EH (cell line): ENCODE measurements at places on chromosomes 5 and 9.

- DNase-seq, result no peak
Measured at GRCh38 chr9:134653259-134654009, 11.8 kb downstream of the COL5A1 start.

DNA sequence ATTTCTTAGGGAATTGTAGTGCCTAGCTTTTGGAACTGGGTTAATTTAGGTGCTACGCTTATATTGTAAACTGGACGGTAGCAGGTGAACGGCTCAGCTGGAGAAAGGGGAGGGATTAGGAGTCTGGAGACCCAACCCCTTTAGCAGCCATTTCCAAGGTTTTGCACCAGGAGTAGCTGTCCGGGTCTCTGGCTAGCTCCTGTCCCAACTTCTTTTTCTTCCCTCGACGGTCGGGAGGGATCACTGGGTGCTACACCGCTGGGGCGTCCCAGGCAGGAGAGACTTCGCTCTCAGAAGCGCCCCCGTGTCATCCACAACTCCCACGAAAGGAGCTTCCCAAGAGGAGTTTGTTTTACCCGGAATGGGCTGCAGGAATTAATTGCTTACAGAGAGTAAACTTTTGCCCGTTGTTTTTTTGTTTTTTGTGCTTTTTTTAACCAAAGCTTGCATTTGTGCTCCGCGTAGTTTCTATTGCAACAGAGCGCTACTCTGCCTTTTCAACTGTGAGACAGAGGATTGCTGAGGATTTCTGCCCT lies 1640.9 kb upstream of the C9orf72 start:
- DNase-seq, result no peak

- DNase-seq, result no peak
Measured at GRCh38 chr5:140690376-140690932, 716 bp downstream of the HARS1 start.

DNA sequence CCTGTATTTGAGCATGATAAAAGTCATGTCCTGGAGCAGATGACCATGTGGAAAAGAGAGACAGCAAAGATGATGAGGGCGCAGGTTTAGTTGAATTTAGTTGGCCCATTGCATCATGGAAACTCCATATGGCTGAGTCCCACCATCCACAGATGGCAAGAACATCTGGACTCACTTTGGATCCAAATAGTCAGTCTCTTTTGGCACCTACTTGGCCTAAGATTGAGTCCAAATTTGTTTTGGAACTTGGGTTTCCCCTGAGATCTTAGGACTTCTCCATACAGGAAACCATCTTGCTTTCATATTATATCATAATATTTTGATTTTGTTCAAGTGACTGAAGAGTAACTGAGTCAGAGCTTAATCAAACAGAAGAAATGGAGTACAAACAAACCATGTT lies 217.5 kb downstream of the DRD1 start:
- no peak for DNase-seq

- peak; percentile 89 for DNase-seq
Measured at GRCh38 chr5:126351153-126351552, 72.1 kb upstream of the GRAMD2B start.

DNA sequence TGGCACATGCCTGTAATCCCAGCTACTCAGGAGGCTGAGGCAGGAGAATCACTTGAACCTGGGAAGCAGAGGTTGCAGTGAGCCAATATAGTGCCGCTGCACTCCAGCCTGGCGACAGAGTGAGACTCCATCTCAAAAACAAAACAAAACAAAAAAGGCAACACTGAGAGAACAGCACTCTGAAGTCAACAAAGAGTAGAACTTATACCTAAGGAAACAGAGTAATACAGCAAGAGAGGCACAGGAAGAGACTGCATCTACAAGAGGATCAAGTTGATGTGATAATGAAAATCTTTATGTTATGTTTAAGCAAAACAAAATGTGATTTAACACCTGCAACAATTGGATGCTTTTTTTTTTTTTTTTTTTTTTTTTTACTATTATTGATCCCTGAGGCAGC lies 33.1 kb downstream of the FYB1 start:
- DNase-seq, result no peak
